ENCODE measurements at places on chromosomes 4 and X. TPM values are rescaled to one million over a fixed set of nuclear protein-coding genes. Genes with fewer than 3 reads are reported as not detected.

DNA sequence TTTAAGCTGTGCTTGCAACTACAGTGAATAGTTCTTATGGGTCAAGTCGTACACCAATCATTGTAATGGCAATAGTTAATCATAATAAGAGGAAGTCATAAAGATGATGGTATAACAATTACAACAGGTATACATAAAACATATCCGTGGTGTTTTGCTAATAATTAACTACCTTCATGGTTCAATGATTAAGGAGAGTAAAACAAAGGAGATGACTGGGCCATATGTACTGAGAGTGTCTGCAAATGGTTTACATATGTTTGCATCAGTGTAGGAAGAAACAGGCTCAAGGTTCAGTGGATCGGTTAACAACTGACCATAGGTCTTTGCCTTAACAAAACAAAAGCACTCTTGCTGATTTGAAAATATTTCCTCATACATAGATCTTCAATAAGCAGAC is 253.0 kb downstream of the COX7B2 start:
- no peak overlapping the region for H3K27ac ChIP-seq
- no peak for DNase-seq
- H3K4me1 ChIP-seq: no peaks in the 10 kb centered on the region
- no peaks in the 10 kb centered on the region for H3K36me3 ChIP-seq

- H3K27me3 ChIP-seq: no peaks in the 10 kb centered on the region
- H3K4me3 ChIP-seq: peak overlapping the region; percentile 28
- no peaks in the 10 kb centered on the region for H3K36me3 ChIP-seq
- peak overlapping the region; percentile 73 for H3K27ac ChIP-seq
- H3K4me1 ChIP-seq: peaks cover 2% of the 10 kb centered on the region
Measured at GRCh38 chrX:2183193-2183725, 317.5 kb downstream of the DHRSX start.

The CRLF2 gene
- not detected for total RNA-seq

DNA sequence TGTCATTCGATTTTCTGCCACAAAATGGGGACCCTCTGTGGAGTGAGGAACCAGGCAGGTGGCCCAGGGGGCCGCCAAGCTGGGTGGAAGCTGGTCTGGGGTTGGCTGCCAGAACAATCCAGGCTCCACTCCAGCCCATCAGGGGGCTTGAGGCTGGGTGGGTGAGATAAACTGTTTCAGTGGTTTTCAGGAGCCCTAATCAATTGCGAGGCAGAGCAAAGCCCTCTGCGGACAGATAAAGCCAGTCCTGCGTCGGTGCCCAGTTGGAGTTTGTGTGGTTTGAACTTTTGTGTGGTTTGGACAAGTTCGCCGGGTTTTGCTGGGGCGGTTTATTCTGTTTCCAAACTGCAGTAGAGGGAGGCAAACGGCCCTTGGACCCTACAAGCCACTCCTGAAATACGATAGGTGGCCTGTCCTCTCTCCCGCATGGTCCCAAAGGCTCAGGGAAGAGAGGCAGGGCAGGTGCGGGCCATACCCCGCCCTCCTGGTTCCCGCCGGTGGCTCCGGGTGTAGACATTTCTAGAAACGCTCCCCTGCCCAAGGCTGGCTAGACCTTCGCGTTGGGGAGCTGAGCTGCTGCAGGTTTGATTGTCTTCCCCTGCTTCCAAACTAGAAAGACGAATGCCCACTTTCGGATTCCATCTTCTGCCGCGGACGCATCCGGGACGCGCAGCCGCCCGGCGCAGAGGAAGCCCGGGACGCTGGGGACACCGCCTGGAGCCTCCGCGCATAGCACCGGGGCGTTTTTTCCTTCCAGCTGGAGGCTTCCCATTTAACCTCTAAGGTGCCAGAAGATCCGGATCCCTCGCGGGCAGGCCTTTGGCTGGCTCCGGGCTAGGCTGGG is 169.0 kb upstream of the BCOR start:
- H3K27me3 ChIP-seq: no peaks in the 10 kb centered on the region
- peak; percentile 94 for DNase-seq
- H3K27ac ChIP-seq: no peak overlapping the region
- peak overlapping the region; percentile 65 for H3K4me3 ChIP-seq
- H3K36me3 ChIP-seq: no peaks in the 10 kb centered on the region

DNA sequence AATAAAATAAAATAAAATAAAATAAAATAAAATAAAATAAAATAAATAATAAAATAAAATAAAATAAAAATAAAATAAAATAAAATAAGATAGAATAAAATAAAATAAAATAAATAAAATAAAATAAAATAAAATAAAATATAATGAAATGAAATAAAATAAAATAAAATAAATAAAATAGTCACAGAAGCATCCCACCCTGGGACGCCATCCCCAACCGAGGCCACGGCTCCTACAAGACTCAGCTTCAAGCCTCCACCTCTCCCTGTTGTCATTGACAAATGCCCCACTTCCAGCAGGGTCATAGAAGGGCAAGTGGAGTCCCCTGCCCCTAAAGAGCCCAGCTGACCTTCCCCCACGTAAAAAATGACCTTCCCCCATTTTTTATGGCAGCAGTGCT is 30.2 kb downstream of the CRLF2 start:
- no peak for DNase-seq
- no peaks in the 10 kb centered on the region for H3K36me3 ChIP-seq
- H3K27me3 ChIP-seq: no peaks in the 10 kb centered on the region
- no peaks in the 10 kb centered on the region for H3K4me1 ChIP-seq
